Aorta (tissue), 5 donors: ENCODE measurements at places on chromosomes 11 and 22. TPM values are rescaled to one million over a fixed set of nuclear protein-coding genes. Genes with fewer than 3 reads are reported as not detected.

GRCh38 chr11:67033661-67034166 lies 10.8 kb downstream of the SYT12 start:
- no peak for DNase-seq

OR52A1 gene
- not detected for total RNA-seq

- no peak for DNase-seq
Measured at GRCh38 chr11:91776655-91777054, 448.0 kb upstream of the FAT3 start.

DNA sequence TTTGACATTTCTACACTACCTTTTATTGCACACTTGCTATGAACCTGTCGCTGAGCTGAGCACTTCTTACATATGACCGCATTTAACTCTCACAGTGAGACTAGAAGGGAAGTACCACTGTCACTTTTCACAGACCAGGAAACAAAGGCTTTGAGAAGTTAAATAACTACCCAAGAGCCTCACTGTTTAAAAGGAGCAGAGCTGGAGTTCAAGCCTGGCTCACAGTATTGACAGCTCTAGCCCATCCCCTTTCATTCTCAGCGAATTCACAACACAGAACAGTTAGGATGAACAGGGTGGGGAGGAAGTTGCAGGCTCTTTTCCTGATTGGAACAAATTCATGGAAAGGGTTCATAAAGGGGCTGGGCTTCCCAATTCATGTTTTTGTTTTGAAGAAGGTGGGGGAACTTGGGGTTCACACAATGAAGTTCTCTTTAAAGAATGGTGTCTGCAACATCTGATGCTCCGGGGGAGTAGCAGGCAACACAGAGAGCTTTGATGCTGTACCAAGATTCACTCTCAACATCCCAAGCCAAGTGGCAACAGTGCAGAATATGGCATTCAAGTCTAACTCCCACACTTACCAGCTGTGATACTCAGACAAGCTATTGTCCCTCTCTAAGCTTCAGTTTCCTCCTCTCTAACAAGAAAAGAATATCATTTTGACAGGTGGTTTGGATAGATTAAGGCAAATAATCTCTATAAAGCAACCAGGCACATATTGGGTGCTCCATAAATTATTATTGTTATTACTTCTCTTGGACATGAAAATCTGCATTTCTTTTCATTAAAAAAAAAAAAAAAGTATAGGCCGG lies 17.2 kb downstream of the SCGB1A1 start:
- DNase-seq = no peak

ANO5 gene
- 3.6 TPM for total RNA-seq

GRCh38 chr22:37022483-37023337 lies 3.2 kb downstream of the MPST start:
- DNase-seq = no peak

- no peak for DNase-seq
Measured at GRCh38 chr11:125088576-125089455, 22.6 kb downstream of the TMEM218 start.

GPR83 gene
- total RNA-seq = not detected

- DNase-seq = no peak
Measured at GRCh38 chr11:134589129-134589528, 177.1 kb upstream of the B3GAT1 start.

GRCh38 chr11:77884186-77884828 lies 63.4 kb downstream of the AAMDC start:
- DNase-seq = no peak

OR51B5 gene
- total RNA-seq = 0.71 TPM

- DNase-seq = no peak
Measured at GRCh38 chr11:22275600-22275999, 62.6 kb upstream of the SLC17A6 start.

SMTNL1 gene
- not detected for total RNA-seq

GGTLC3 gene
- total RNA-seq = not detected

OR2AG2 gene
- not detected for total RNA-seq

DNA sequence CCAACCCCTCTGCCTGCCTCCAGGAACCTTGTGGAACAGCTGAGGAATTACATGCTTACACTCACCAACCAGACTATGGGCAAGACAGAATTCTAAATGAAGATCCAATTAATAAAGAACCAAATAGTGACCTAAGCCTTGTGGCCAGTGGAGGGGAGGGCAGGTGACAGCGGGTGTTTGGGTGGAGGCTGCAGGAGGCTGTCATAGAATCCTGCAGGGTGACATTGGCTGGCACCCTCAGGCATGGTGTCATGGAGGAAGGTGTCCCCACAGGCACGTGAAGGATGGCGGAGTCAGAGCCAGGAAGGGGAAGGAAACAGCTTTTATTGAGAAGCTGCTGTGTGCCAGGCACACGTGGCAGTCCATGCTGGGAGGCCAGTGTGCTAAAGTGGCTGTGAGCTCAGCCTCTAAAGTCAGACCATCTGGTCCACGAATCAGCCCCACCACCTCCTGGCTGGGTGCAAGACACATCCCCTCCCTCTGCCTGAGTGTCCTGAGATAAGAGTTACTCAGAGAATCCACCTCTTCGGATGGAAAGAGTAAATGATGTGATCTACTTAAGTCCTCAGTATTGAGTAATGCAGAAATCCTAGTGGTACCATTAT lies 8.7 kb downstream of the MYO18B start:
- no peak for DNase-seq

DNA sequence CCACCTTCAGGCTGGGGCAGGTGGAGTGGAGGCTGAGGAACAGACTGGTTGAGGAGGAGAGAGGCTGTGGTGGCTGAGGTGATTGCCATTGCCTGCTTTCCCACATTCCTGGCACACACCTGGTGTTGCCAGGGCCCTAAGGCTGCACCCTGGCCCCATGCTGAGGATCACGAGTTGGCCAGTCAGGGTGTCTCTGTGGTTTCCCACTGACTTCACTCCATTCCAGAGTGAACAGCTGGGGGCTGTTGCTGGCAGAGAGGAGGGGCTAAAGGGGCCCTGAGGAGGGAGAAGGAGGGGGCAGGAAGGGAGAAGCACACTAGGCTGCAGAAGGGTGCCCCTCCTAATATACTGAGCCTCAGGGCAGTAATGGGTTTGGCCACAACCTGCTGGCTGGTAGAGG lies 1.8 kb downstream of the TMEM86A start:
- no peak for DNase-seq

GRCh38 chr11:75346912-75347647 lies 4.4 kb downstream of the ARRB1 start:
- DNase-seq = peak; percentile 85

- DNase-seq = no peak
Measured at GRCh38 chr11:125364121-125364826, 131.8 kb downstream of the FEZ1 start.

DNA sequence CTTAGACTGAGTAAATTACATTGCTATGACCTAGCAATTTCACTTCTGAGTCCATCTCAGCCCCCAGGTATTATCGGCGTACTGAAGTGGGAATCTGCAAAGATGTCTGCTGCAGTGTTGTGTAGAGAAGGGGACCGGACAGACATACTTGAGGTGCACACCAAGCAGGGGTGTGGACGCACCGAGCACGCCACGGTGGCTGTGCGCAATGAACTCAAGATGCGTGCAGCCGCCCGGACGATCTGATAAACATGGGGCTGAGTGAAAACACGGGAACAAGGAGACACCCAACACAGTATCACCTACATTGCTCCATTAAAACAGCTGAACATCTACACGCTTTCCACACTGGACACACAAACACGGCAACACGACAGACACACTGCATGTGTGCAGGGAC lies 454.3 kb downstream of the OPCML start:
- no peak for DNase-seq

ZNRF3 gene
- total RNA-seq = 11.8 TPM

- DNase-seq = no peak
Measured at GRCh38 chr11:60971520-60971919, at the start of gene CD6. Gene CD6, plus strand, starts transcription at chr11:60971680. Its CDS starts 186 bp downstream, at chr11:60971866.

PLA2G6 gene
- 25.8 TPM for total RNA-seq

DNA sequence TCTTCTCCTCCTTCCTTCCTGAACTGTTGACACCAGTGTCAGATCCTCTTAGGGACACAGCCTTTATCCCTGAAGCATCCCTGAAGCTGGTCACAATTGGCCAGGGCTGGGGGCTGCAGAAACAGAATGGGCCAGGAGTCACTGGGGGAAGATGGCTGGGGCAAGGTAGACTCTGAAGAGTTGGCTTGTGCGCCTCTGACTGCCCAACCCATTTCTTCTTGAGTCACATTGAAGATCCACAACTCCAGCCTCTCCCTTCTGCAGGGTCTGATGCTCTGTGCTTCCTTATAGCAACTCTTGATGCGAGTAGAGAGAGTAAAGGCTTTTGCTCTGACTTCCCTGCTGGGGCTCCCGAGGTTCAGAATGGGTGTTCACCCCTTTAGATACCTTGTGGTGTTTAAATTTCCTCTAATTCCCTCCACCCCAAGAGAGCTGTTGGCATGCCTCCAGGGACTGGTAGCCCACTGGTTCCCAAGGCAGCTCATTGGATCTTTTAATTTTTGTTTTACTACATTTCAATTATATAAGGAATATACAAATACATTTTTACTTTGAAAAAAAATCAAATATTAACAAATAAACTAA lies 13.4 kb downstream of the PRDM11 start:
- peak; percentile 33 for DNase-seq

SMIM35 gene
- total RNA-seq = not detected

DNA sequence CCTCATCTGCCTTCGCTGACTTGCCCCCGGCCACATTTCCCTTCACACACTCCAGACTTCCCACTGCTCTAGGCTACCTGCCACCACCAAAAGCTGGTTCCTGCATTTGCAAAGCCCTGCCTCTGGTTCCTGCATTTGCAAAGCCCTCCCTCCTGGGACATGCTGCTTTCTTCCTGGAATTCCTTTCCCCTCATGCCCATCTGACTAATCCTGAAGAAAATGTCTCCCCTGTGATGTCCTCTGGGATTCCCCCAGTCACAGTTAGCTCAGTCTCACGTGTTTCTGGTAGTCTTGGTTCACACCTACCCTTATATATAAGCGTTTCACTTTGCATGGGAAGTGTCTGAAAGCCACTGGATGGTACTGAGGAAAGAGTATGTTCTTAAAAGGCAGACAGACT lies 206.9 kb downstream of the DBX1 start:
- no peak for DNase-seq

- no peak for DNase-seq
Measured at GRCh38 chr22:46929046-46929709, 166.7 kb downstream of the TBC1D22A start.

OR52N4 gene
- 0.78 TPM for total RNA-seq

- no peak for DNase-seq
Measured at GRCh38 chr11:36702330-36703054, 104.5 kb upstream of the RAG2 start.

INTS4 gene
- 40.2 TPM for total RNA-seq

BATF2 gene
- total RNA-seq = 2.5 TPM

GRCh38 chr11:9831122-9831521 lies 167.2 kb downstream of the SWAP70 start:
- no peak for DNase-seq

- DNase-seq = no peak
Measured at GRCh38 chr11:87443707-87444106, 406.0 kb downstream of the TMEM135 start.
